ENCODE measurements at places on chromosomes 6 and 20.

- no peak for DNase-seq
These were observed 32.5 kb downstream of the ANKEF1 start for GRCh38 chr20:10067321-10067720.

- peak; percentile 28 for DNase-seq
These were observed 37.0 kb downstream of the MAK start for GRCh38 chr6:10801224-10801848.

- no peak for DNase-seq
These were observed 25.3 kb downstream of the BFSP1 start for GRCh38 chr20:17505636-17506517.

DNA sequence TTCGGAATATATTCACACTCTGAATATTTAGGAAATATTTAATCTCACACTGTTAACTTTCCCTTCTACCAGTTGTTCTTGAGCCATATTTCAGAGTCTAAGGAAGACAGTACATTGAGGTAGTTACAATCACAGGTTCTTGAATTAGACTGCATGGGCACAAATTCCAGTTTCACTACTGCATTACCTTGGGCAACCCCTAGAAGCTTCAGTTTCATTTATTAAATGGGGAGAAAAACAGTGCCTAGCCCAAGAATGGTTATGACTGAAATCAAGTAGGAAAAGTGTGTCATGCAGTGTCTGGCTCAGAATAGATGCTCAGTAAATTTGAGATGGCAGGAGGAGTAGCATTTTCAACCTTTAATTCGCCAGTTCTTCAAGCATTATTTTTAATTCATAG is 124.5 kb upstream of the SAMD5 start:
- DNase-seq = no peak

DNA sequence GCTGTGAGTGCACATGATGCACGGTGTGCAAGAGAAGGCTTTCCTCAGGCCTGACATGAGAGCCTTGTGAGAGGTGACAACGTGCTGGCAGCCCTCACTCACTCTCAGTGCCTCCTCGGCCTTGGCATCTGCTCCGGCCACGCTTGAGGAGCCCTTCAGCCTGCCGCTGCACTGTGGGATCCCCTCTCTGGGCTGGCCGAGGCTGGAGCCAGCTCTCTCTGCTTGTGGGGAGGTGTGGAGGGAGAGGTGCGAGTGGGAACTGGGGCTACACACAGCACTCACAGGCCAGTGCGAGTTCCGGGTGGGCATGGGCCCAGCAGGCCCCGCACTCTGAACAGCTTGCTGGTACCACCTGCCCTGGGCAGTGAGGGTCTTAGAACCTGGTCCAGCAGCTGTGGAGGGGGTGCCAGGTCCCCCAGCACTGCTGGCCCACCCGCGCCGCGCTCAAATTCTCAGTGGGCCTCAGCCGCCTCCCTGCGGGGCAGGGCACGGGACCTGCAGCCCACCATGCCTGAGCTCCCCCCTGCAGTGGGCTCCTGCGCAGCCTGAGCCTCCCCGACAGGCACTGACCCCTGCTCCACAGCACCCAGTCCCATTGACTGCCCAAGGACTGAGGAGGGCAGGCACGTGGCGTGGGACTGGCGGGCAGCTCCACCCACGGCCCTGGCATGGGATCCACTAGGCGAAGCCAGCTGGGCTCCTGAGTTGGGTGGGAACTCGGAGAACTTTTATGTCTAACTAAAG is 74.9 kb upstream of the BMP5 start:
- DNase-seq = no peak

DNA sequence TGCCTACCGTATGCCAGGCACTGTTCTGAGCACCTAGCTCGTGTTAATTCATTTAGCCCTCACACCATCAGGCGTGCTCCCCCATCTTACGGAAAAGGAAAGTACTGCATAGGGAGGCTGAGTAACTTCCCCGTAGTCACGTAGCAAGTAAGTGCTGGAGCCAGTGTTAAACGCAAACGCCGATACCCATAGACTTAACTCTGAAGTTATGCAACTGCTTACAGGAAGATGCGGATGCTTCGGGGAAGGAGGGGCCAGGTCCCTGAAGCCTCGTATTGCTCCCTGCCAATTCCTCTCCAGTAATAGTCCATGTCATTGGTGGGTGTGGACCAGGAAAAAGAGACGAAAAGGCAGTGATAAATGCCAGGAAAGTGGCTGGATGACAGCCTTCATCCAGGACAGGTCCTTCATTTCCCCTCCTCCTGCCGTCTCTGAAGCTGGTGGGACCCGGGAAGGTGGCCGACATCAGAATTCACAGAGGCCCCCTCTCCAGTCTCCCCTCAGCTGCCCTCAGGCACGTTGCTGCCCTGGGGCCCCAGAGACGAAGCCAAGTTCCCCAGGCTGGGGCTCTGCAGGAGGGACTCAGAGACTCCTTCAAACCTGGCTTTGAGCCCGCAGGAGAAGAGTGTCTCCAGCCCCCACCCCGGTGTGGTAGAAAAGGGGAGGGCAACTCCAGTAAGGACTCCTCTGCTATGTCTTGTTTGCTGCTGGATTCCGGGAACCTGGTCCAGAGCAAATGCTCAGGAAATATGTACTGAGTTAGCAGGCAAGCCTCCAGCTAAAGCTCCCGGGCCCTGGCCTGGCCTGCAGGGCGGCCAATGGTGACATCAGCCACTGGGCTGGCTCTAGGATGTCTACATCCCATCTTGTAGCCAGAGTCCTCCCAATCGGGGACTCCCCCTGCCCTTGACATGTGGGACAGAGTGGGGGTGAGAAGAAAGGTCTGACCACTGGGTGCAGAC is 37.8 kb downstream of the RAB44 start:
- no peak for DNase-seq

DNA sequence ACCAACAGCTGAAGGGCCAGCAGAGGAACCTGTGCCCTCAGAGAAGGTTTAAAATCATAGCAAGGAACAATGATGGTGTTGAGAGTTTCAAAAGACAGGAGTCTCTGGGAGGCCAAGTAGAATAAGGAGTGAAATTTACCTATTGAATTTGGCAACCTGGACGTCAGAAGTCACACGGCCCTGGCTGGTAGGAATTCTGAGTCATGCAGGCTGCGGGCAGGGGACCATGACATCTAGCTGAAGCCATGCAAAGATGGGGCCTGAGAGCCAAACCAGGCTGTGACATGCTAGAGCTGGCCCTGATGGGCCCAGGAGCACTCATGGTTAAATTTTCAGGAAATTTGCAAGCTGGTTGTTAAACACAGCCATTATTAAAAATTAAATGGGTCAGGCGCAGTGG is 64.0 kb upstream of the SNX9 start:
- no peak for DNase-seq

DNA sequence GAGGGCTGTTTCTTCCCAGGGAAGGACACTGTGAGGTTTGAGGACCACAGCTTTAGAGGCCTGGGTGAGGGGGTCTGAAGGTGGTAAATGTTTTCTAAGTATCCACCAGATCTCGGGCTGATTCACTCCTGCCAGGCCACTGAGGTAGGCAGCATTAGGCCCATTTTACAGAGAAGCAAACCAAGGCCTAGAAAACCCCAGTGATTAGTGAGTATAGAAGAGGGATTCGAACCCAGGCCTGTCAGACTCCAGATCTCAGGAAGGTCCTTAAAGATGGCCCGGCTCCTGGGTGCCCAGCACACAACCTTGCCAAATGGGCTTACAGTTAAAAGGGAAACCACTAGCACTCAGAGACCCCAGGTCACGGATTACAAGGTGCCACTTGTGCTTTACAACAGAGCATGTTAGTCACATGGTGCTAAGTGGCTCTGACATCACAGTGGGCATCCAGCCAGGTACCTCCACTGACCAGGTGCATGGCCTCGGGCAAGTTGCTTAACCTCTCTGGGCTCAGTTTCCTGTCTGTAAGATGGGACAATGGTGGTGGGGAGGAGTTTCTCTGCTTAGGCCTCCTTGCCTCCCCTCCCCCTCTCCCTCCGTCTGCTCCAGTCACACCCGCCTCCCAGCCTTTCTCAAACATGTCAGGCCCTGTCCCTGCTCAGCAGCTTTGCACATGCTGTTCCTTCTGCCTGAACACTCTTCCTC is 18.8 kb upstream of the SIRPA start:
- no peak for DNase-seq

DNA sequence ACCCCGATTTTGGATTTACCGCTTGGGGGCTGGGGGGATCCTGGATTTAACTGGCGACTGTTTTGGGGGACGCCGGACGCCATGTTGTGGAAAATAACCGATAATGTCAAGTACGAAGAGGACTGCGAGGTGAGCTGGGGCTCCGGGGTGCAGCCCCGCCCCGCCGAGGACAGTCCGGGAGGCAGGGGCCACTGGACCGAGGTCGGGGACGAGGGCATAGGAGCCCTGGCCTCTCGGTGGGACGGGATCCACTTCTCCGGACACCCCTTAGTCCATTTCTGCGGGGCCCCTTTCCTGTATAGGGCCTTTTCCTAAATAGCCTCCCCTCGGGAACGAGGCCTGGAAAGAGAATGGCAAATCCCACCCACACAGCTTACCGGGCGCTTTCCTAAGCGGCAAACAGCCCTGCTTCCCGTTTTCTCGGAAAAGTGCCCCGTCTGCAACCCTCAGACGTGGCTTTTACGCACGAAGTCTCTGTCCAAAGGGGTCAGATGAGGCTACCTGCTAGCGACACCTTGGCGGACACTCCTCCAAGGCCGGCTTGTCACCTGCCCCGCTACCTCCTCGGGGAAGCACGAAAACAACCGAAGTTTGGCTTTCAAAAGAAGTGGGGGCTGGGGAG is 469 bp downstream of the TFAP2C start:
- no peak for DNase-seq

DNA sequence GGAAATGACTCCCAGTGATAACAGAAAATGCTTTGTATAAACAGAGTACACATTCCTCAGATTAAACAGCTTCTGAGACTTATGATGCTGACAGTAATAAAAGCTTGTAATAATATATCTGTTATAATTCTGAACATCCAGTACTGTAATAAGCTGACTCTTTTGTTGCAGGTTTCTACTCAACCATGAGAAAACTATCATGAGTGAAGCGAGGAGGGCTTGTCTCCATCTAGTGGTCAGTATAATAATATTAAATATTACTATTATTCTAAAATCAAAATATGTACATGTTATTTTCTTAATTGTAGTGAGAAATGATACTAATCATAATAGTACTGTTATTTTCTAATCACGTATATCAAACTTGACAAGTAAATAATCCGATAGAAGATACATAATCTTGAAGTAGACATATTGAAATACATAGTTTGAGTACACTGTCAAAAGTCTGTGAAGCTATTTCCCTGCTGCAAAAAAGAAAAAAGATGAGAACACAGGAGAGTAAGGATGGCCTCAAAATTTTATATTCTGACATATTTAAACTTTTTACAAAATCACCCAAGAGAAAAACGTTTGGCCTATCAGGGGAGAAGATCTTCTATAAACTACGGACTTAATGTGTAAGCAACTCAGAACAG is 183.1 kb downstream of the MOXD1 start:
- DNase-seq = peak; percentile 3

DNA sequence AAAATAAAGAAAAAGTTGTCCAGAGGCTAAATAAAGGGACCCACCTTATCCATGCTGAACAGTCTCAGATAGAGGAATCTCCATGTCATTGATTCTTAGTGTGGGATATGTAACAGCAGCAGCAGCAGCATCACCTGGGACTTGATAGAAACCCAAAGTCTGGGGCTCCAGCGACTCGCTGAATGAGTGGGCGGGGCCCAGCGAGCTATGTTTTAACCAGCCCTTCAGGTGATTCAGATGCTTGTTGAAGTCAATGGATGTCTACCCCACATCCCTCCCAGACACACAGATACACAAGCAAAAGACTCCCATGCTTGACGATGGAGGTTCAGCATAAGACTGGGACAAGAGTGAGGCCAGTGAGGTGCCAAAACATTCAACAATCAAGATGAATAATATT is 298.6 kb downstream of the UBE3D start:
- no peak for DNase-seq

DNA sequence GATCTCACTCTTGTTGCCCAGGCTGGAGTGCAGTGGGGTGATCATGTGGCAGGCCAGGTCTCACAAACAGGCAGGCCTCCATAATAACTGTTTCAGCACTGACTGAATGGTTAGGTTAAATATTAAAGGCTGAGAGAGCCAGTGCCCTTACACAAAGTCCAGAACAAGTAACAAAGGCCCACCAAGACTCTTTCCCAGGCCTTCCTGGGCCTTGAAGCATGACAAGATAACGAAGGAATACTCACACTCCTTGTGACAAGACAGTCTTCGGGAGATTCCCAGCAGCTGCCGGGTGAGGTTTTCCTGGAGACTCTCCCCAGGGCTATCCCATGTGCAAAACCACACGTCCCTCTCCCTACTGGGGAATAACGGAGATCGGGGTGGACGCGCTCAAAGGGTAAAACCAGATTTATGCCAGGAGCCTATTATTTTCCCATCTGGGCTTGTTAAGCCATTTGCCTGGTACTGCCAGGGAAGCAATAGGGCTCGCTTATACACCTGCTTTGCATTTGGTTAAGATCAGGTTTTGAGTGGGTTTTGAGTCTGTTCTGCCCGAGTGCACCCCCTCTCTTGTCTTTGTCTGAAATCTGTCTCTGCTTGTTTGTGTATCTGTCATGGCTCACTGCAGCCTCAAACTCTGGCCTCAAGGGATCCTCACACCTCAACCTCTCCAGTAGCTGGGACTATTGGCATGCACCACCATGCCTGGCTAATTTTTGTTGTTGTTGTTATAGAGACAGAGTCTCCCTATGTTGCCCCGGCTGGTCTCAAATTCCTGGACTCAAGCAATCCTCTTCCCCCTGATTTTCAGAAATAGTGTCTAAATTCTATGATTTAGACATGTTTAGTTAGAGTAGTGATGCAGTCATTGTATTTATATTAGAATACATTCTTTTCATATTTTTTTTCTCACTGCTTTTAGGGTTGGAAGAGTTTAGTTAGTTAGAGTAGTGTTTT is 1.4 kb upstream of the ENPP3 start:
- no peak for DNase-seq

DNA sequence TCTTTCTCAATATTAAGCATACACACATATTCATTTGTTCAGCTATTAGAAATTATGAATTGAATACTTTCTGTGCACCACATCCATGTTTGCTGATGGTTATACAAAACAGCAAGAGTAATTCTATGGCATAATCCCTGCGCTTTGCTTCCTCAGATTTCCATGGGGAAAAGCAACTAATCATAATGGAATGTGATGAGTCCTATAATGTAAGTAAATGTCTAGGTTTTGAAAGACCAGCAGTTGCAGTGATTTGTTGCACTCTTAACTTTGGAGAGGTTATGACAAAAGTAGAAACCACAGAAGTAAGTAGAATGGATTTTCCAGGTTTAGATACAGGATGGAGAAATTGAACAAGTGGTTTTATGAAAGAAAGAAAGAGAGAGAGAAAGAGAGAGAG is 652.1 kb downstream of the CBLN4 start:
- no peak for DNase-seq

- no peak for DNase-seq
These were observed 134.2 kb upstream of the IFNGR1 start for GRCh38 chr6:137353346-137353745.

- DNase-seq = no peak
These were observed 516.7 kb upstream of the RNF217 start for GRCh38 chr6:124445581-124445980.

All from HCT116 (cell line).